ENCODE measurements at places on chromosomes 2 and 18.

DNA sequence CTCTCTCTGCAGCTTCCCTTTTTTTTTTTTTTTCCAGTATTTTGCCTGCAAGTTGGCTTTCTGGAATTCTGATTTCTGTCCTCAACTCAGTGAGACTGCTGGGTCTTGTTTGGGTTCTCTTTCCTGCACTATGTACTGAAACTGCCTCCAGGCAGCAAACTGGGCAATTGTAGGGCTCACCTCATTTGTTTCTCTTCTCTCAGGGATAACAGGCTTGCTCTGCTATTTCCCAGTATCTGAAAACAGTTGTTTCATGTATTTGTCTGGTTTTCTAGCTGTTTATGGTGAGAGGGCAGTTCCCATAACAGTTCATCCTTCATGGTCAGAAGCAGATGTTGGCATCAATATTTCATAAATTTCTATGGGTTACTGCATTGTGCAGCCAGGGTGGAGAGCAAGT lies 206.0 kb downstream of the CYRIA start:
- DNase-seq = no peak

DNA sequence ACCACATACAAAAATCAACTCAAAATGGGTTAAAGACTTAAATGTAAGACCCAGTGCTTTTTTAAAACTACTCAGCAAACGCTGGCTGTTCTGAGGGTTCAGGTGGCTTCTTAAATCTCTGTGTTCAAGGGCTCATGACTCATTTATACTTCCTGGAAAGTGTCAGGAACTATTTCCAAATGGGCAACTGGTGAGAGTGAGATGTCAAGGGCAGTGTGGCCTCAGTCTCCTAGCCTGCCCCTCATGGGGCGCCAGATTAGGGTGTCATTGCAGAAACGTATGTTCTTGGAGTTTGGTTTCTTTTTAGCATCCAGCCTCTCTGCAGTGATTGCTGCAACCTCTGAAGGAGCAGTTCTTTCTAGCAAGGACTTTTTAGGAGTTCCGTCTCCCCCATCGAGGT lies 485.4 kb downstream of the TNS1 start:
- no peak for DNase-seq

DNA sequence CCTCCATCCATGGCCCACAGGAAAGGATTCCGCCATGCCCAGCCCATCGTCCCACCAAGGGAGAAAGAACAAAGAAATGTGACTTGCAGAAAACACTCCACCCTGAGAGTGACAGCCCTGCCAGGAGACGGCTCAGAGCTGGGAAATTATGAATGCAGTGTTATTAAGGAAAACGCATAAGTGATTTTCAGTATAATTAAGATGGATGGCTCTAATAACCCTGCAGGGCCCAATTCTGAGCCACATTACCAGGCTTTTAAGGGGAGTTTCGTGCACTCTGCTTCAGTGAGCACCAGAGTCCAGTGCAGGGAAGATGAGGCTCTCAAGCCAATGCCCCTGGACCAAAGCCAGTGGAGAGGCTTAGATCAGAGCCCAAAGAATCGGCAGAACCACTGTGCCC lies 10.6 kb upstream of the TEX51 start:
- DNase-seq = no peak

GRCh38 chr2:63975437-63976124 lies 43.6 kb downstream of the VPS54 start:
- DNase-seq = no peak

DNA sequence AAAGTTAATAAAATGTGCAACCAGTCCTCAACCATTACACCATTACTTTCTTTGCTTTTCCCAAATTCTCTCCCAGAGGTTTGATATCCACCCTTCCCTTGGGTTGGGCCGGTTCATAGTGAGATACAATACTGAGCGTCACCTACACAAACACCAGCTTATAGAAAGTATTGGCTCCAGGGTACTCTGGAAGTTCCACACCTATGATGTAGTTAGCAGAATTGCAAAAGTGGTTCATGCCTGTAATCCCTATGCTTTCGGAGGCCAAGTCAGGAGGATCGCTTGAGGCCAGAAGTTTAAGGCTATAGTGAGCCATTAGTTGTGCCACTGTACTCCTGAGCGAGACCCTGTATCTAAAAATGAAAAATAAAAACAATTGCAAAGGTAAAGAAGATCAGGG lies 15.3 kb upstream of the MAP4K3 start:
- no peak for DNase-seq

DNA sequence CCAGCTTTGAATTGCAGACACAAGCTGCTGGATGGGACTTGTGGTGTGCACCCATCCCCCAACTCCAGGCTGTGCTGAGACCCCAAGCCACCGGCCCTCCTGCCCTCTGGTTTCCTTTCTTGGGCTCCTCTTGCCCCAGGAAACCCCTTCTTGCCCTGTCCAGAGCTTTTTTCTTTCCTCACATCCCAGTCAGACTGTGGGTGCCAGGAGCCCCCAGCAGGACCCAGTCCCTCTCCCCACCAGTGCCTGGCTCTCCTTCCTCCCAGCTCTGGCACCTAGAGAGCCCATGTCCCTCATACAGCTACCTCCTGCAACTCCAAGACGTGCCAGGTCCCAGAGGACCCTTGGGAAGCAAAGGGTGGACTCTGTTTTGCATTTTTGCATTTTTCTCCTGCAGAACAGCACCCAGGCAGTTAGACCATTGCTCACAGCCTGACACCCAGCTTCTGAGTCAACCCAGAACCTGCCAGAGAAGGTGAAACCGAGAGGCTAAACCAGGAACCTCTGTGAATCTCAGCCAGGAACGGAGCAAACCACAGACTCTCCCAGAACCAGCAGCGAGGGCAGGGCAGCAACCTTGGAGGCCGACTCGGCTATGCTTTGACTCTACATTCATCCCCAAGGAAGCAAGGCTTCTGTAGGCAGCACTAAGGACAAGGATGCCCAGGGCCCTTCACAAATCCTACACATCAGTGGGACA lies 221.1 kb downstream of the ANAPC1 start:
- no peak for DNase-seq

DNA sequence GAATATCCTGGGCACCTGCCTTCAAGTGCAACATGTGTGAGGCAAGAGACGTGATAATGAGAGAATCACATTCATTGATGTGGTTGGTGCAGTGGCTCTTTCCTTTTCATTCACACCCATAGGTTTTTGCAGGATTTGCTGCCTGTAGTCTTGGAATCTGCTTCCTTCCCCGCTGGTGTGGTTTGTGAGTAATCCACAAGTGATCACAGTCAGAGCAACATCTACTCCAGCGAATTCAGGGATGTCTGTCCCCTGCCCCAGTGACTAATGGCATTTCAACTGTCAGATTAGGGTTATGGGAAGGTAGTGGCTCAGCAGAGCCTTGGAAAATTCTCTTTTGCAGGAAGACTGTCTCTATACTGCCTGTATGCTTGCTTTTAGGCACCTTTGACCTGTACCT lies 225.5 kb upstream of the RBMS1 start:
- no peak for DNase-seq

- DNase-seq = no peak
Measured at GRCh38 chr2:60899892-60900249, 18.5 kb downstream of the REL start.

GRCh38 chr2:181823405-181823804 lies 68.1 kb upstream of the ITPRID2 start:
- DNase-seq = no peak

- DNase-seq = no peak
Measured at GRCh38 chr18:65821911-65822310, 71.1 kb downstream of the CDH7 start.

GRCh38 chr2:102060047-102060446 lies 68.3 kb downstream of the IL1R2 start:
- DNase-seq = no peak

Data from activated CD4-positive, CD25-positive, alpha-beta regulatory T cell treated with anti-CD3 and anti-CD28 coated beads, Interleukin-2, amount 50 U/mL, for 16 hours (primary cell).